ENCODE measurements at places on chromosomes 1 and 21.

GRCh38 chr1:220045356-220046051 is 801 bp downstream of the EPRS1 start:
- peak; percentile 9 for DNase-seq

- DNase-seq, result no peak
These were observed 80.3 kb upstream of the PGBD5 start for GRCh38 chr1:230506451-230506850.

- peak; percentile 86 for DNase-seq
These were observed at the start of gene SYTL1 for GRCh38 chr1:27341525-27342252. SYTL1 (plus strand) TSS chr1:27342022; CDS start chr1:27345335, 3,313 bp downstream.

DNA sequence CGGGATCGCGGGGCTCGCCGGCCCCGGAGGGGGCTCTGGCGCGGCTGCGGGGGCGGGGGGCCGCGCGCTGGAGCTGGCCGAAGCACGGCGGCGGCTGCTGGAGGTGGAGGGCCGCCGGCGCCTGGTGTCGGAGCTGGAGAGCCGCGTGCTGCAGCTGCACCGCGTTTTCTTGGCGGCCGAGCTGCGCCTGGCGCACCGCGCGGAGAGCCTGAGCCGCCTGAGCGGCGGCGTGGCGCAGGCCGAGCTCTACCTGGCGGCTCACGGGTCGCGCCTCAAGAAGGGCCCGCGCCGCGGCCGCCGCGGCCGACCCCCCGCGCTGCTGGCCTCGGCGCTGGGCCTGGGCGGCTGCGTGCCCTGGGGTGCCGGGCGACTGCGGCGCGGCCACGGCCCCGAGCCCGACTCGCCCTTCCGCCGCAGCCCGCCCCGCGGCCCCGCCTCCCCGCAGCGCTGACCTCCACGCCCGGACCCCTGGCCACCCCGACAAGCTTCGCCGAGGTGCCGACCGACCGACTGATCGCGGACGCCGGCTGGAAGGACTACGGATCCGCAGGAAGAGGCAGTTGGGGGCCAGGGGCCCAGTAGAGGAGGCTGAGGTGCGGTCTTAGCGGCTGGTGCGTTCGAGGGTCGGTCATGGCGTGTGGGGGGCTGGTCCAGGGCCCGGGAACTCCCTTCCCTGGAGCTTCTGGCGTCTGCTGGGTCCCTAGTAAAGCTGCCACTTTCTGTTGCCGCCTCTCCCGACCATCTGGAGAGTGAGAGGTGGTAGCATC is 711 bp downstream of the TRNP1 start:
- DNase-seq, result peak; percentile 68

DNA sequence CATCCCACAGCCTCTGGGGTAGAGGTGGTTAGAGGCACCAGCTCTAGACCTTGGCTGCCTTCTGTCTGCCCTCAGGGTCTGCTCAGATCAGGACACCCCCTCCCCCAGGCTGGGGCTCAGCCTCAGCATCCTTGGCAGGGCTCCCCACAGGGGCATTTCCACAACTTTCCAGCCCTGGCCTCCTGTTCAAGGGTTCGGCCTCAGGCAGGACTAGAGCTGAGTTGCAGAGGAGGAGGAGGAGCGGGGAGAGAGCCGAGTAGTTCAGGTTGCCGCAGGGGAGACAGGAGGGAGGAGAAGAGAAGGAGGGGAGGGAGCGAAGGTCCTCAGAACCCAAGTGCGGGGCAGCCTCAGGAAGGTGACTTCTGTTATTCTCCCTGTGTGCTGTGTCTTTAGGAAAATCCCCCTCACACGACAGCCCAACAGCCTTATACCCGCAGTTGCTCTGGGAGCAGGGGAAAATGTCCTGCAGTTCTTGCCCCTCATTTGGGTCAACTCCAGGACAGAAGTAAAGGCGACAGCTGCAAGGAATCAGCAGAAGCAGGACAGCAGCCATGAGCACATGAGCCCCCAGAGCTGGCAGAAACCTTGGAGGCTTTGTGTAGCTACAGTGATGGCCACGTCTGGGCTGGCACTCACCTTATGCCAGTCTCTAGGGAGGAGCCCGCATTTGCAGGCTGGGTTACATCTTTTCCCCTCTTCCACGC is 46.5 kb upstream of the TENT5B start:
- DNase-seq, result no peak

DNA sequence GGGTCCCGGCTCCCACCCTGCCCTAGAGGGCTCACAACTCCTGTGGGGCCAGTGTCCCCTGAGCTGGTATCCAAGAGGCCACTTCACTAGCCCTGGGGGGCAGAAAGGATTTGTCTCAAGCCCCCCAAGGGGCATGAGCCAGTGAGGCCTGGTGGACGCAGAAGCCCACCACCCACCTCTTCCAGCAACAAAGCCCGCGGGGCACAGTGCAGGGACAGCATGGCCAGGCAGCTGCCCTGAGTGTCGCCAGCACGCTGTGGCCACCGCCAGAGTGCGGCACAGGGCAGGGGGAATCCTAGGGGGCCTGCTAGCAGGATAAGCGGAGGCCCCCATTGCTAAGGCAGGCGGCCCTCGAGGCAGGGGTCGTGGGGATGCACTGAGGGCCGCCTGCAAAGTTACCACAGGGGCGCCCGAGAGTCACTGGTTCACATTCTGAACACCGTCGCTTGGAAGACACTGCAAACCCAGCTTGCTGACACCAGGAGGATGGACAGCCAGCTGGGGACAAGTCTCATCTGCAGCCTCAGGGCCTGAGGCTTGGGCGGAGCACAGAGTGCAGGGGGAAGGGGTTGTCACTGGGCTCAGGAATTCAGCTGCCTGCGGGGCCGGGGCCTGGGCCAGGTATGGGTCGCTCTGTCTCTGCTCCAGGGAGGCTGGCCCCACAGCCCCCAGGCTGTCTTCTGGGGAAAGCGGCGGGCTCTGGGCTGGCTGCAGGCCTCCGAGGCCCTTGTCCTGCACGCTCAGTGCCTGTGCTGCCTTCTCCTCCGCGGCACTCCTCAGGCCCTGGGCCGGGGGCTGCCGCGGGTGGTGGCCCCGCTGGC is 26.8 kb downstream of the SLC19A1 start:
- DNase-seq, result no peak

GRCh38 chr1:151175863-151176262 is at the start of gene TMOD4:
TMOD4 (minus strand) TSS chr1:151175981; CDS start chr1:151174875, 1,106 bp downstream.
- DNase-seq, result peak; percentile 30

DNA sequence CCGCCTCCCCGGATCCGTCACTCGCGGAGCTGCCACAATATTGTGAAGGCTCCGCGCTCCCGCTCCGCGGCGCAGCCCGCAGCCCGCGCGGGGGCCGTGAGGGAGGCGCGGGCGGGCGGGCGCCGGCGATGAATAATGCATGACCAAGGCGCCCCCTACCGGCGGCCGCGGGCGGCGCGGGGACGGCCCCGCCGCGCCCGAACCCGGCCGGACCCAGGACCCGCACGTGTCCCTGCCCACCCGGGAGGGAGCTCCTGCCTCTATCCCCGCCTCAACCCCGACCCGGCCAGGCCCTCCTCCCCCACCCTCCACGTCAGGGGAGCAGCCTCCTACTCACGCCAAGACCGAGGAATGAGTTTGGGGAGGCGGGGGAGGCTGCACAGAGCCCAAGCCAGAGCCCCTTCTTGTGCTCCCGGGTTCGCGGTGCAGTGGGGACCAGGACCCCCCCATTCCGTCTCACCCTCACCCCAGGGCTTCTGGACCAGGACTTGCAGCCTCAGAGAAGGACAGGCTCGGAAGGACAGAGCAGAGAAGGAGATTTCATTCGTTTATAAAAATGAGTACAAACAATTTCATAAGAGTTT is 70.8 kb upstream of the CASZ1 start:
- DNase-seq, result peak; percentile 86

DNA sequence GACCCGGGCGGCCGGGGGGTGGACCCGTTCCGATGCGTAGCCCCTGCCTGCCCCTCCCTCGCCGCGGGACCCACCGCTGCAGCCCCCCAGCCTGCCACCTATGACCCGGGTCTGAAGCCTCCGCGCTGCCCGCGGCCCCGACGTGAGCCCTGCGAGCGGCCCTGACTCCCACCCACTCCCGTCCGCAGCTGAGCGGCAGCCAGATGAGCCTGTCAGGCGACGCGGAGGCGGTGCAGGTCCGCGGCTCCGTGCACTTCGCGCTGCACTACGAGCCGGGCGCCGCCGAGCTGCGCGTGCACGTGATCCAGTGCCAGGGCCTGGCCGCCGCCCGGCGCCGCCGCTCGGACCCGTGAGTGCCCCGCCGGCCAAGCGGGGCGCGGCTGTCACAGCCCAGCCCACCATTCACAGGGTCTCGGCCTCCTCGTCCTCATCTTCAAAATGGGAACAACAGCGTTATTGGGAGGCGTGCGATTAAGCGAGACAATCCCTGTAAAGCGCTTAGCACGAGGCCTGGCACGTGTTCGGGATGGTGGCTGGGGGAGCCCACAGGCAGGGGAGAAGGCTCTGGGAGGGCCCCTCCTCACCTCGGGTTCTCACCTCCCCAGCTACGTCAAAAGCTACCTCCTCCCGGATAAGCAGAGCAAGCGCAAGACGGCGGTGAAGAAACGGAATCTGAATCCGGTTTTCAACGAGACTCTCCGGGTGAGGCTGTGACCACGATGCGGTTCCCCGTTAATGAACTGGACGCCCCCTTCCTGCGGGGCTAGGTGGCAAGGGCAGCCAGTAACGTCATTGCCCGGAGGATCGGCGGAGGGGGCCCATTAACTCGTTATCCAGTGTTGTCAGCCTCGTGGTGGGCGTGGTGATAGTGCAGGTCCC is 8.2 kb downstream of the SYTL1 start:
- DNase-seq, result peak; percentile 89

DNA sequence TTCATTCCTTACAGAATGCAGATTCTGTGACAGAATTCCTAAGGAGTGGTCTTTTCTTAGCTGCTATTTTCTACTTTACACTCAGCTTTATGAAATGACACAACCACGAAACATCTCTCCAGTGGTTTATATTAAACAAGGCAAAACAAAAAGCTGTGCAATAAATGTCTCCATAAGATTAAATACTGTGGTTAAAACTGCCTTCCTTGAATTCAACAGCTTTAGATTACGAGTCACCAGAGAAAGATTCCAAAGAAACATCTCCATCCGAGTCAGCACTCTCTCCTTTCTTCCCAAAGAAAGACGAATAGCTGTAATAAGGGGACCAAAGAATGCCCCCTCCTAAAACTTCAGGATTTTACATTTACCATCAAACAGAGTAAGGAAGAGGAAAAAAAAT is 4.6 kb upstream of the C1orf87 start:
- DNase-seq, result no peak

DNA sequence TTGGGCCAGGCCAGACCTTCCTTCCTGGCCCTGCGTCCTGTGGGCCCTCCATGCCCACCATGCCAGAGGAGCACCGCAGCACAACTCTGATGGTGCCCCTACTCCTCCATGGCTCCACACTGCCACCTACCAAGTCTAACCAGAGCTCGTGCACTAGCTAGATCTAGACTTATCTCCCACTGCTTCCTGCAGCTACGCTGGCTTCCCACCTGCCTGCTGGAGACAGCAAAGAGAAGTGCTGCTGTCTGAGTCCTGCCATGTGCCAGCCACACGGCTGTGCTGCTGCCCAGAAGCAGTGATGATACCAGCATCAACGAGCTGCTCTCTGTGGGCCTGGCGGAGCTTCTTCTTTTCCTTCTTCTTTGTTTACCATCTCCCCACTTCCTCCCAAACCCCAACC is 4.5 kb downstream of the GUCA2B start:
- DNase-seq, result no peak

- no peak for DNase-seq
These were observed 17.2 kb downstream of the BSND start for GRCh38 chr1:55015731-55016620.

DNA sequence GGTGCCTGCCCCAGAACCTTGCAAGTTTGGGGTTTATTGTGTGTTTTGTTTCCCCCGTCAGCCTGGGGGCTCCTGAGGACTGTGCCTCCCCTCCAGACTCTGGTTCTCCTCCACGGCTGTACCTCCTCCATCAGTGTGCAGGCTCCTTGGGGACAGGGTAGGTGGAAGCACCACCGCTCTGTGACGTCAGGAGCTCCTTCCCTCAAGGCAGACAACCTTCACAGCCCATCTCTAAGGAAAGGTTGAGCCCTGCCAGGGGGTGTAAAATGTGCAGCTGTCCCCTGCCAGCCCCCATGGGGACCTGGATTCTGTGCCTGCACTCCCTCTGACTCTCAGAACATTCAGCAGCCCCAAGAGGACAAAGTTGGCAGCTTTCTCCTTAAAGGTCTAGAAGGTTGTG is 465 bp upstream of the HSPB7 start:
- no peak for DNase-seq
